ENCODE measurements at places on chromosomes 2 and 18.

GRCh38 chr2:46901611-46902010 is 14.0 kb downstream of the MCFD2 start:
- DNase-seq: no peak

DNA sequence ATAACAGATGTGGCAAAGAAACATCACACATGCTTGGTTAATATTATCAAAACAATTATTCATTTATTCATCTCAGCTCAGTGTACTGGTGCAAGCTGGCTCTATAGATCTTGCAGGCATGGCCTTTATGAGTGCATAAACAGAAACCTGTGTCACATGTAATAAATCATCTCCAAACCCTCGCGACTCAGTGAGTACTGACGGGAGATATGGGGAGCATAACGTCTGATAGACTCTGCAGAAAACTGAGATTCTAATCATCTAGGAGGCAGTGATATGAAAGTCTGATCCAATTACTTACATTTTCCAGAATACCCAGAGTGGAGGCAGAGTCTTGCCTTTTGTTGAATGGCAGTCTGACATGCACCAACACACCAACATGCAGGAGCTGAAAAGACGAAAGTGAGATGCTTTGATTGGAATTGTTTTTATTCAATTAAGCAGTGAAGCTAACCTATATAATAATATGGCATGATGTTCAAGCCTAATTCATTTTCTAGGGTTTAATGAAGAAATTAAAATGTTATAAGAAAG is 416.8 kb downstream of the RNF144A start:
- DNase-seq: no peak

DNA sequence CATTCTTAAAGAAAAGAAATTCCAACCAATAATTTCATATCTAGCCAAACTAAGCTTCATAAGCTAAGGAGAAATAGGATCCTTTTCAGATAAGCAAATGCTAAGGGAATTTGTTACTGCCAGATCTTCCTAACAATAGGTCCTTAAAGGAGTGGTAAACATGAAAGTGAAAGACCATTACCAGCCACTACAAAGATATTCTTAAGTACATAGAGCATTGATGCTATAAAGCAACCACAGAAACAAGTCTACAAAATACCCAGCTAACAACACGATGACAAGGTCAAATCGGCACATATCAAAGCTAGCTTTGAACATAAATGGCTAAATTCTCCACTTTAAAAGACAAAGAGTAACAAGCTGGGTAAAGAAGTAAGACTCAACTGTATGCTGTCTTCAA is 188.9 kb upstream of the RPRM start:
- no peak for DNase-seq

- DNase-seq: no peak
Measured at GRCh38 chr2:237450583-237450982, 36.5 kb upstream of the MLPH start.

GRCh38 chr18:55316486-55317184 is 271.4 kb downstream of the TCF4 start:
- no peak for DNase-seq

DNA sequence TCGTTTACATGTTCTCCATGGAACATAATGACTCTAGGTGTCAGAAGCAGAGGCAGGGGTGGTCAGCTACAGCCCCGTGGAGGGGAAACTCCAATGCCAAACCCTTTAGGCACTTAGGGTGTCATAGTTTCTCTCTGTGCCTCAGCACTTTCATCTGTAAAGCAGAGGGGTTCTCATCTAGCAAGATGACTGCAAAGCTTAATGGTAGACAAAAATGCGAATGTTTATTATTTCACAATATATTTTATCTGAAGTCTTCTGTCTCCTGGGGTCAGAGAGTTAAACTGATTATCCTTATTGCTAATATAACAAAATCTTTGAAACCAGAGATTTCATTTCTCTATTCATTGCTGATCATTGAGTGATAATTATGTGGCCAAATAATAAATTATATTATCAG is 522.5 kb downstream of the TSN start:
- DNase-seq: no peak

GRCh38 chr2:22086726-22087125 is 963.0 kb downstream of the TDRD15 start:
- DNase-seq: peak; percentile 44

Measured in NCI-H446 treated with DMSO at 0.1 percent for 48 hours (cell line).